ENCODE measurements at places on chromosomes 5 and 9.

GRCh38 chr9:75134495-75134894, 46.2 kb downstream of the OSTF1 start:
- no peak for DNase-seq

GRCh38 chr9:119961774-119962424, 592.7 kb upstream of the BRINP1 start:
- peak; percentile 36 for DNase-seq

DNA sequence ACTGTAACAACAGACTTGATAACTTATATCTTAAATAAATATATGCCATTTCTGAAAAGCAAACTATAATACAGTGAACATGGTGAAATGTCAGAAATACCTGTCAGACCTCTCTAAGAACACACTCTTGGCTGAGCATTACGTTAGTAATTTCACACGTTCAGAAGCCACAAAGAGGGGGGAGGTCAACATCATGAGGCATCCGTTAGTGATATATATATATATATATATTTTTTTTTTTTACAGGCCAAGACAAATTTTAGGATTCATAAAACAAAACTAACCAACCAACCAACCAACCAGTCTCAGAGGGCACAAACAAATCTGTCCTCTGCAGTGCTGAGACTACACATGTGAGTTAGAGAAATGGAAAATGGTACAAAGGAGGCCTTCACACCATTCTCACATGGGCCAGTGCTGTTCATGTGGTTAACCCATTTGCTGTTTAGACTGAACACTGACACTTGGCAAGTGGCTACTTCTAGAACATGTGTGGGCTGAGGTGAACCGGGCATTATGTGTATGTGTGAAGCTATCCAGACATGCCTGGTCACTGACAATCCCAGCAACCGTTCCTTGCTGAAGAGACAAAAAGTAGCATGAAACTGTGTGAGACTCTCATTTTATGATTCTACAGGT, 54.5 kb downstream of the ELL2 start:
- DNase-seq, result no peak

- DNase-seq, result no peak
These were observed 57.9 kb downstream of the EXD3 start for GRCh38 chr9:137365056-137365455.

DNA sequence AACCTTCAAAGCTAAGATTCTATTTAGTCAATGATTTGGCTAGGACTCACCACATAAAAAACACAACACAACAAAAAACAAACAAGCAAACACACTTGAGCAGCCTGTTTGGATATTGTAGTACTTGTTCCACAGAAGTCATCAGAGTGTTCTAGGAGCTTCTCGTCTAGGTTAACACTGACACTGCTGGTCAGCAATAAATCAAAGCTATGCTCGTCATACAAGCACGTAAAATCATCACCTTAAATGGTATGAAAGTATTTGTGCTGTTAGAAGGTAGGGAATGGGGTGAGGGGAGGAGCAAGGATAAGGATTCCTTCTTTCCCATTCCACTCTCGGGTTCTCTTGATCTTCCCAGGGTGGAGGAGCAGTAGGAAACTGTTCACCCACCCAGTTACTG, 88.0 kb downstream of the ARL15 start:
- peak; percentile 13 for DNase-seq

DNA sequence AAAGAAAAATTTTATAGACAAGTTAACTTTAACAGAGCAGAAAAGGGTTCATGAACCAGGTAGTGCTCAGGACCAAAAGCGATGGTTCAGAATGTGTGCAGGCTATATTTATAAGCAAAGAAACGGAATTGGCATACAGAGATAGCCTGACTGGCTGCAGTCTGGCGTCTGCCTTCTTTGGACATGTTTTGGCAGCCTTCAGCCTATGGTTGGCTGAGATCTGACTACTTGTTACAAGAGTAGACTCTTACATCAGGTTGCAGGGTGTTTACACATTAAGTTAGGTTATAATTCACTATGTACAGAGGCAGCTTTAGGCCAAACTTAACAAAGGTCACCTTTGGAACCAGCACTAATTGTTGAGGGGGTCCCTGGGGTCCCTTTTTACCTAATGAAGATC, 7.0 kb downstream of the NOP16 start:
- no peak for DNase-seq

DNA sequence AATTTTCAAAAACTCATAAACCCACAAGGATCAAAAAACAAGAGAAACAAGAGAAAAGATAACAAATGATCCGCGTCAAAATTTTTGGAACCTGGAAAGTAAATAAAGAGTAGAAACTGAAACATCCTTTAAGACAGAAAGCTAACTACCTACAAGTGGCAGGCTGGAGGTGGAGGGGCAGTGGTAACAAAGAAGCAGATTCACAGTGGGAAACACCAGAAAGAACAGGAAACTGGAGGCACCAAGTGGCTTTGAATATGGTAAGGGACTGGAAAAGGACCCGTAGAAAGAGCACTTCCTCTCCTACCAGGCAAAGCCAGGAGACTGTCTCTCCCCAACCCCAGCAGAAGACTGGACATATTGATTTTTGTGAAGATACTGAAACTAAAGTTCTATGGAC, 100.6 kb upstream of the TARS1 start:
- no peak for DNase-seq

DNA sequence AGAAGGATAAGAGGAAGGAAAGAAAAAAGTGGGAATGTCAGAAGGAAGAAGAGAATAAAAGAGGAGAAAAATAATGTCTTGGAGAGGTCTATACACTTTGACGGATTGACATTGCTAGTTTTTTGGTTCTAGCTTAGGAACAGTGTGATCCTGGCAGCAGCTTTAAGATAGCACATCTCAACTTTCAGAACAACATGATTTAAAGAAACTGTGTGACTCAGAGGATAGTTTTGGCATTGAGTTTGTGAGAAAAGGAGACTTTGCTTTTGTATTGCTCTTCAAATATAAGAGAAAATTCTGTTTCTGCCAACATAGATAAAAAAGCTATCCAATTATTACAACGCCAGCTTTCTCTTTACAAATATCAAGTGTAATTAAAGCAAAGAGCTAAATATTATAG, 260.7 kb upstream of the ARRDC3 start:
- DNase-seq, result no peak

All from RWPE1 (cell line).